ELR (cell line): ENCODE measurements at places on chromosomes 3 and 15.

DNA sequence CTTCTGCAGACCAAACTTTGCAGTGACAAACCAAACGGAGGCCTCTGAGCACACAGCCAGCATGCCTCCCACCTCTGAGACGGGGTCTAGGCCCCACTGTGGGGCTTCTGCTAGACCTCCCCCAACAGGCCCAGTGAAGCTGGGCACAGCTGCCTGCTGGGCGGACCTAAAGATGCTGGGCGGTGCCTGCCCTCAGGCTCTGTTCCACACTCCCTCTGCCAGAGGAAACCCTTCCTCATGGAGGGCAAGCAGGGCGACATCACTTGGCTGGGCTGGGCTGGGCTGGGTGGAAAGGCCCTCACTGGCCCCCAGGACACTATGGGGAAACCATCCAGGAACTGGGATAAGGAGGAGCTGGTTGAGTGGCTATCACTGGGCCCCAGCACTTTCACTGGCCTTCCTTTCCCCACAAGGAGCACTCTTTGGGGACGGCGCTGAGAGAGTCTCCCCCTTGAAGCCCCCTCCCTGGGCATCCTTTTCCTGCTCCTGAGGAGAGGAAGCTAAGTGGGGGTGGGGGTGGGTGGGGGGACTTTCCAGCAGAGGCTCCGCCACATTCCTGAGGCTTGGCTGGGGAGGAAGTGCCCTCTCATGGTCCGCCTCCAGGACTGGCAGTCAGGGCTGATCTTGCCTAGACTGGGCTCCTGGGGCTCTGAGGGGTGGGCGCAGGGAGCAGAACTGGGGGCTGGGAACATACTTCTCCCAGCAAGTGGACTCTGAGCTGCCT is 98.1 kb upstream of the HACD2 start:
- no peak for DNase-seq

GRCh38 chr3:181239441-181239840 is 249.9 kb upstream of the DNAJC19 start:
- no peak for DNase-seq

DNA sequence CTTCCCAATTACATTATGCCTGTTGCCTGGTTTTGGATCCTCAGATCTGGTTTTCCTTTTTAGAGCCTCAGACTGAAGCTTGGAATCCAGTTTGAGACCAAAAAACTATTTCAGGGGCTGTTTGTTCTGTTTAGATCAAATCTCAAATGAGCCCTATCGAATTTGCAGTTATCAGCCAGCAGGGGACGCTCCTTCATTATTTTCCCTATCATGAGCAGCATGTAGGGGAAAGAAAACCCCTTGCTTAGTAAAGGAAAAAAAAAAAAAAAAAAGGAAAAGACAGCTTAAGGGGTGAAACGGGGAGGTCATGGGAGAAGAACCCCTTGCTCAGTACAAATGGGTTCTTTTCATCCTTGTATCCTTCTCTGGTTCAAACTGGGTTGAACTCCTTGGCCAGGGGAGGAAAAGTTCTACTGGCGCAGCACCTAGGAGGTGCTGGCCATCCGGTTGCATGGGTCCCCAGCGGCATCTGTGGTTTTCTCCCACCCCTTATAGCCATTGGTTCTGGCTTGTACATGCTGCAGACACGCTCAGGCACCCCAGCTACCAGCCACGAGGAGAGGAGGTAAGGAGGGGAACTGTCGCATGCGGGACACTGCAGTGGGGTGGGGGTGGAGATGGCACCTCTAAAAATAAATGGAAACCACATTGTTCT is 1375.1 kb upstream of the ALCAM start:
- peak; percentile 59 for DNase-seq

DNA sequence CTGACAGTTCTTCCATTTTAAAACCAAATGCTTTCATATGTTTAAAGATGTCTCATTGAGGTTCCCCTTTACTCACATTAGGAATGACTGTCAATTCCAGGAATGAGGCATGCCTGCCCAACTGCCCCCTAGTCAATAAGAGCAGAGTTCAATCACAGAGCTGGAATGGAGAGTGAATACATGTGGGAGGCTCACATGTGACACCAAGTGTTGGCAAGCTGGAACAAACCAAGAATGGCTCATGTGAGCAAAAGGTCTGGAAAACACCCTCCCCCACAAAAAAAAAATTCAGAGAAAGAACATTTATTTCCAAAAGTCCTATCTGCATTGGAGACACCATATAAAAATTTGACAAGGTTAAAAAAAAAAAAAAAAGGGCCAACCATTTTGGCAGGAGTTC is 3.7 kb downstream of the PBRM1 start:
- DNase-seq: peak; percentile 81

GRCh38 chr3:172102123-172102882 is 62.9 kb downstream of the FNDC3B start:
- DNase-seq: no peak

- DNase-seq: peak; percentile 16
Measured at GRCh38 chr3:44510000-44510368, 32.5 kb upstream of the ZNF445 start.

DNA sequence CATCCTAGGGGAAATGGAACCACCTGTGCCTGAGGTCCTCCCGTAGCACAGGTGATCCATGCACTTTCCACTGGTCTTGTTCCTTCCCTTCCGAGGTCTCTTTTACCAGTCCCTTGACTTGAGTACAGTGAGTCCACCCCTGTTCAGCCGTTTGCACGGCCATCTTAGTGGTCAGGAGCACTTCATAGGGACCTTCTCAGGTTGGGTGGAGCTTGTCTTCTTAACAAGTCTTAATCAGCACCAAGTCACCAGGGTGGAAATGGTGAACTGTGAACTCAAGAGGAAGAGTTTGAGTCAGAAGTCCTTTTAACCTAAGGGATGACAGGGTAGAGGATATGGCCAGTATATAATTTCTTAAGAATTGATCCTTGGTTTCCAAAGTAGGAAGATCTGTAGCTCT is 21.4 kb downstream of the ARL8B start:
- no peak for DNase-seq

- DNase-seq: no peak
Measured at GRCh38 chr15:67070150-67070549, 4.7 kb downstream of the SMAD3 start.

- DNase-seq: no peak
Measured at GRCh38 chr3:8567784-8568575, 66.4 kb downstream of the LMCD1 start.
